ENCODE measurements at places on chromosomes 2 and 18.

- DNase-seq: peak; percentile 75
Observed at GRCh38 chr2:147844697-147845410, at the start of gene ACVR2A. Gene ACVR2A, plus strand, starts transcription at chr2:147845029. Its CDS starts 124 bp downstream, at chr2:147845153.

DNA sequence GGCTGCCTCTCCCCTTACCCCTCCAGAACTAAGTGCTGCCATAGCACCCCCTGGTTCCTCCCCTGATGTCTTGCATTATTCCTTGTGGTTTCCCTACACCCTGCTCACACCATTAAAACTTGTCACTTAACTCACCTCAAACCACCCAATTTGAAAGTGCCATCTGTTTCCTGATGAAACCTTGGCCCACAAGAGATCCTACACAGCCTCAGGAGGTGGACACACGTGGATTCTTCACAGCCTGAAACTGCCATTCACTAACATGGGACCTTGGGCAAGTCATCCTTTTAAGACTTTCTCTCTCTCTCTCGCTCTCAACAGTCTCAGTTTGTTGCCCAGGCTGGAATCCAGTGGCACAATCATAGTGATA is 27.5 kb upstream of the FAM124B start:
- no peak for DNase-seq

- DNase-seq: no peak
Observed at GRCh38 chr2:219426068-219426443, 7.9 kb downstream of the DES start.

DNA sequence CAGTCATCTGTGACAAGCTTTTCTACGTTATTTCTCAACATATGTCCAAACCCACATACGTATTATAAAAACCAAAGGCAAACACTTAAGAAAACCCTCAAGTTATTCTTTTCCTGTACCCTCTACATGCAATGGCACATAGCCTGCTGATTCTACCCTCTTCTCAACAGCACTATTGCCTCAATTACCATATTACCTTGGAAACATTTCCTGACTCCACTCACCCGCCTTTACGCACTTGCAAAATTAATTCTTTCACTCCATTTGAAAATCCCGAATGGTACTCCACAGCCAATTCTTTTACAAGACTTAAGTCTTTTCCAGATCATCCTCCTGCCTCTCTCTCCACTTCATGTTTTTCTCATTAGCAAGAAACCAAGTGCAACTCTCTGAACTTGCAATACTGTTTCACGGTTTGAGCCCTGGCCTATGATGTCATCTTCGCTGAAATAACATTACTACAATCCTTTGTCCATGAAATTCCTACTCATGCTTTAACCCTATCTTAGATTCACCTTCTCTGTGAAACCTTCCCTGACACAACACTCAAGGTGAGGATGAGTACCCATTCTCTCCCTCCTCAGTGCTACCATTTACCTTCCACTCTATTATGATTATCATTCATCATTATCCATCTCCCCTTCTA is 29.0 kb downstream of the SESTD1 start:
- DNase-seq: no peak

- no peak for DNase-seq
Observed at GRCh38 chr18:74951165-74951760, 257.7 kb downstream of the PTGR3 start.

Data from NCI-H2081 (cell line).